ENCODE measurements at places on chromosomes 4 and X. TPM values are rescaled to one million over a fixed set of nuclear protein-coding genes. Genes with fewer than 3 reads are reported as not detected.
A peak's percentile ranks its signal among the peaks of the same experiment; 100 is the strongest.

- DNase-seq = no peak
Observed at GRCh38 chr4:181148470-181148869, 1094.7 kb upstream of the TENM3 start.

- no peak for DNase-seq
Observed at GRCh38 chr4:28004520-28004919, 1143.9 kb downstream of the STIM2 start.

- DNase-seq = no peak
Observed at GRCh38 chr4:15021946-15022345, 19.7 kb downstream of the CPEB2 start.

TEX11 gene
- total RNA-seq = 0.03 TPM

- peak; percentile 14 for DNase-seq
Observed at GRCh38 chrX:119266364-119266995, 30.4 kb downstream of the PGRMC1 start.

- DNase-seq = peak; percentile 75
Observed at GRCh38 chrX:40009462-40009851, 88.3 kb downstream of the BCOR start.

GRCh38 chr4:41267997-41268396 lies 11.3 kb downstream of the UCHL1 start:
- no peak for DNase-seq

BMPR1B gene
- total RNA-seq = 1.4 TPM

DNA sequence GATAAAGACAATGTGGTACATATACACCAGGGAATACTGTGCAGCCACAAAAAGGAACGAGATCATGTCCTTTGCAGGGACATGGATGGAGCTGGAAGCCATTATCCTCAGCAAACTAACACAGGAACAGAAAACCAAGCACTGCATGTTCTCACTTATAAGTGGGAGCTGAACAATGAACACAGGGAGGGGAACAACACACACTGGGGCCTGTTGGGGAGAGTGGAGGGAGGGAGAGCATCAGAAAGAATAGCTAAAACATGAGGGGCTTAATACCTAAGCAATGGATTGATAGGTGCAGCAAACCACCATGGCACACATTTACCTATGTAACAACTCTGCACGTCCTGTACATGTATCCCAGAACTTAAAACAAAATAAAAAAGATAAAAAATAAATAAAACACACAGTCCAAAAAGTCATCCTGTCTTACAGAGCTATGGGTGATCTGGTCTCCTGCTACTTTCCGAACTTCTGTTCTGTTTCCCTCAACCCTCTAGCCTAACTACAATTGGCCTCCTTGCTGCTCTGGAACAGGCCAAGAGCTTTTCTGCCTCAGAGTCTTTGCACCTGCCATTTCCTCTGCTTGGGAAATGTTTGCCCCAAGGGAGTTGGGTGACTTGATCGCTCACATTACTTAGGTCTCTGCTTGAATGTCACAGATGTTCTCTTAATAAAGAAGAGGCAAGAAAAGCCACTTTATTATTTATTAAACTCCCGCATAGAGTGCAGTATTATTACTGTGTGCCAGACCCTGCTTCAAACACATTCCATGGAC lies 1.1 kb upstream of the CD38 start:
- DNase-seq = no peak

DNA sequence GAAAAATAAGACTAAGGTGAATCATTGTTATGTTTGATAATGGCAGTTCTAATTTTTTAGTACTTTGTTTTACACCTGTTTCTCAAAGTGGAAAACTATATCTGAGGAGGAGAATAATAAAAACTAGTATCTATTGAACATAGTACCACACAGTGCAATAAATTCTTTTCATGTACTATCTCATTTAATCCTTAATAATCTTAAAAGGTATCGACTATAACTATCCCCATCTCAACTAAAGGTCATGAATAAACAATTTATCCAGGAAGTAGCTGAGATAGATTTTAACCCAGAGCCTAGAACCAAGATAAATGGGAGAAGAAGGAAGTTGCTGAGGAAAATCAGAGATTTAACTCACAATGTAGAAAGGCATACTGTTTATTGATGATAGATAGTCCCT lies 2.5 kb downstream of the CHIC2 start:
- DNase-seq = no peak

DNA sequence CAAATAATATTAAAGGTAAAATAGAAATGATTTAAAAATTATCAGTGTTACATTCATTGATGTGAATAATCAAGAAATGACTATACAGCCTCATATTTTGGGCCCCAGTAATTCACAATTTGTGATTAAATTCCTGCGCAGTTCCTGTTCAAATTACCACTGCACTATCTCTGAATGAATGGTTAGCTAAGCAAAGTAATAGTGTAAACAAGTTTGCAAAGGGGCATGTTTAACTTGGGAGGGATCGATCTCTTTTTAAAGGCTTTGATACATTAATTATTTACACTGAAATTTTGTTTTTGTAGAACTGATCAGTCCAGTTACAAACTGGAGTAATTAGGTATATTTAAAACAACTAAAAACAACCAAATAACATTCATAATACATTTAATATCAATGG lies 784.4 kb downstream of the RPA4 start:
- DNase-seq = no peak

- no peak for DNase-seq
Observed at GRCh38 chr4:169707958-169708643, 49.6 kb downstream of the HPF1 start.

DNA sequence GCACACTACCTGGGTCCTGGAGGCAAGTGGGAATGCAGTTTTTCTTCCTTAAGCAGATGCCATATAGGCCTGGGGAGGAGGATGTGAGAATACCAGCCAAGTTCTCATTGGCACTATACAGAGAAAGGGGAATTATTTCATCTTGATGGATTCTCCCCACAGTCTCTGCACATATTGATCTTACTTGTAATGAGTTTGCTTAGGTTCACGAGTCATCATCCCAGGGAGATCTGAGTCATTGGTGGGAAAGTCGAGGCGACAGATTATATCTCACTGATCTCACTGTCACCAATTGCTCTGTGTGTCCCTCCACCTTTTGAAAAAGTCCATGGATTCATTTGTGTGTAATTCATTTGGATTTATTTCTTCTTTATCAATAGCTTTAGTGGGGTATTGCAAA lies 156.8 kb downstream of the AR start:
- DNase-seq = no peak

- peak; percentile 21 for DNase-seq
Observed at GRCh38 chr4:95510145-95510544, 38.6 kb downstream of the UNC5C start.

GRCh38 chr4:119132306-119132705 lies 3.3 kb upstream of the MYOZ2 start:
- DNase-seq = no peak

DLG3 gene
- 90.5 TPM for total RNA-seq

GRCh38 chr4:147307896-147308674 lies 172.8 kb upstream of the EDNRA start:
- no peak for DNase-seq

PROM1 gene
- 43.0 TPM for total RNA-seq

DNA sequence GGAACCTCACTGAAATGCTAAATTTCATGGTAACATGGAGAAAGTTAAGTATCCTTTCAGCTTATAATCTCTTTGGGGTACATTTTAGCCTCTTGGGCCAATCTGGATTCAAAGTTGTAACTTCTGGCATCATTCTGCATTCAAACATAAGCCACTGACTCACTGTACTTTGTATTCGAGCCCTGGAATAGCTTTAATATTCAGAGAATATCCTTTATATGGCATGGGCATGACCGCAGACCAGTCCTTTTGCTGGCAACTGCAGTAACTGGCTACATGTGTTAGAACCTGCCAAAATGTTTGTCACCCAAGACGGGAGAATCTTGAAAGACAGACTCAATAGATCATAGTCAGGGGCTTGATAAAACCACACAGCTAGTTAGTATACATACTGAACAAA lies 3.3 kb downstream of the GASK1B start:
- DNase-seq = no peak

GRCh38 chrX:150152036-150152435 lies 211.1 kb upstream of the MAMLD1 start:
- DNase-seq = no peak

GRCh38 chrX:95662200-95662599 lies 1022.4 kb upstream of the DIAPH2 start:
- no peak for DNase-seq

DNA sequence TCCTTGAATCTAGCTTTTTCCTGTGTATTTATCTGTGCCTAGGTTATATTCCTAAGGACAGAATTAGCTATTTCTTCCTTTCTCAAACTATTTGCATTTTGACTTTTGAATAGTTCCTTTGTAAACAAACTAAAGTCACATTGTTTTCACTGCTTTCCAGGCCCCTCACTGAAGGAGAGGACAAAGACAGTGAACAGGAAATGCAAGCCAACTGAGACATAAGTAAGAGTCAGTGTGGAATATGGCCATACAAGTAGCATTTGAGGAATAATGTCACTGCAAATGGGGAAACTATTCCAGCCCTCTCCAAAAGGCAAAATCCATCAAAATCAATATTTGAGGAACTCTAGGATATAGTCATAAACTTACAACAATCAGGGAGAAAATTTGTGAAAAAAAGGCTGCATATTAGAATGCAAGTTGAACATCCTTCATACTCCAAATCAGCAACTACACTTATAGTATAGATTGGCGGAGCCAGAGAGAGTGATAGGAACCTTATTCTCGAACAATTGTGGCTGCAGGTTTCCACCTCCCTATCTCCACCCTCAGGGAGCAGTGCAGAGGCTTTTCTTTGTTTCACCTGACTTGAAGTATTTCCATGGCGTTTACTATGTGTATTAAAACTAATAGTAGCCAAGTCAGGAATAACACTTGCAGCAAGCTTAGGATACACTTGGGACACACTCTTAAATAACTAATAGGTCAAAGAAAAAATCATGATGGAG lies 1110.4 kb upstream of the ADGRL3 start:
- DNase-seq = no peak

GRCh38 chrX:22373766-22374165 lies 101.1 kb downstream of the CBLL2 start:
- no peak for DNase-seq

- DNase-seq = peak; percentile 11
Observed at GRCh38 chr4:111748157-111748556, 397.1 kb upstream of the FAM241A start.

DRP2 gene
- total RNA-seq = 2.2 TPM

GRCh38 chr4:4603067-4603466 lies 61.2 kb upstream of the STX18 start:
- no peak for DNase-seq

GRCh38 chr4:171794528-171794927 lies 18.7 kb upstream of the GALNTL6 start:
- DNase-seq = peak; percentile 10

DNA sequence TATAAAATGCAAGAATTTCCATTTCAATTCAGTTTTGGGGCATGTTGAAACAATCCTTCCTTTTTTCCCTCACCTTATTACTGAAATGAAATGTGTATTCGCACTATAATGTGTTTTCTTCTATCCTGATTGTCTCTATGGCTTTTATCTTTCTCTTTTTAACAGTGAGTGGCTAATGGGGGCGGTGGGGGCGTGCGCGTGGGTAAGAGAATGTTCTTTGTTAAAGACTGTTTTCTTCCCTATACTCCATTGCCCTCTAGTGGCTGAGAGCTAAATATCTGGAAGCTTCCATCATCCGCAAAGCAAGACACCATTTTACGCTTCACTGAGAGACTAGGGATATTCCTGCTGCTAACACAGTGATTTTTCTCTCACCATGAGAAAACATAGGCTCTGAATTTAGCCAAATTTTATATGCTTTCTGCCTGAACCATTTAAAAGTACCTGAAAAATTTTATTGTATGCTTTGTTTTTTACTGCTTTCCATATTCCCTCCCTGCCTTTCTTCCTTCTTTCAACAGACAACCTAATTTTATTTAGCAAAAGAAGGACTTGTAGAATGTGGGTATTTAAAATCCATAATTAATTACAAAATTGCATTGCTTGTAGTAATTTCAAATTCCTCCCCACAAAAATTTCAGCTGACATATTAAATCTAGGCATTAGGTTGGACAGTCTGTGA lies 194.0 kb downstream of the GASK1B start:
- peak; percentile 83 for DNase-seq

- DNase-seq = no peak
Observed at GRCh38 chrX:132173647-132174046, 45.6 kb downstream of the RAP2C start.

GRCh38 chrX:71214604-71215337 lies 8.3 kb upstream of the GJB1 start:
- DNase-seq = no peak

HELT gene
- not detected for total RNA-seq

GRCh38 chrX:12946838-12947544 lies 27.9 kb upstream of the TMSB4X start:
- DNase-seq = peak; percentile 91

DNA sequence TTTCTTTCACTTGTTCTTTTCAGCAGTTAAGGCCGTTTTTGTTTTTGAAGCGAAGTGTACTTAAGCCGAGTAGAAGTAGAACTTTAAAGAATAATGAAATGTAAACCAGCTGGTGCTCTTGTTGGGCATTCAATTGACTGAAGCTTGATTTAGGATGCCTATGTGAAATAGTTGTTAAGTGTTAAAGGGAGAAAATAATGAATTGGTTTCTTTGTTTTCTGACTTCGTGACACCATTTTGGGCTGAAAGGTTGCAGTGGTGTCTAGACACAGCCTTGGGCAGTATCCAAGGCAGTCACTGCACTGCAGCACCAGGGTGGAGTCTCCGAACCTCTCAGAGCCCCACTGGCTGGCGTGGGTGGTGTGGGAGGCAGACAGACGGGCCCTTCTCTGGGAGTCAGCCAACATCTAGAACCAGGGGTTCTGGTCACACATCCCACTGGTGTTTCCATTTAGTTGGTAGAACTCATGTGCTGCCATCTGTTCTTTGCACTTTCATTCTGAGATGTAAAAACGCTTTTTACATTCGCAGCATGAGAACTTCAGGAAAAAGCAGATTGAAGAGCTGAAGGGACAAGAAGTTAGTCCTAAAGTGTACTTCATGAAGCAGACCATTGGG lies 3.5 kb downstream of the UCHL1 start:
- DNase-seq = no peak

- DNase-seq = no peak
Observed at GRCh38 chr4:81609844-81610243, 138.1 kb upstream of the RASGEF1B start.

P2RY4 gene
- not detected for total RNA-seq

RRAGB gene
- total RNA-seq = 12.9 TPM

SGCB gene
- 33.8 TPM for total RNA-seq

LGI2 gene
- total RNA-seq = 0.56 TPM

GRCh38 chr4:62028745-62029144 lies 828.6 kb downstream of the ADGRL3 start:
- no peak for DNase-seq

FAM47C gene
- not detected for total RNA-seq

Measured in neural progenitor cell (in vitro differentiated cells).